Hepatic stellate cell (primary cell): ENCODE measurements at places on chromosomes 2 and 18.

DNA sequence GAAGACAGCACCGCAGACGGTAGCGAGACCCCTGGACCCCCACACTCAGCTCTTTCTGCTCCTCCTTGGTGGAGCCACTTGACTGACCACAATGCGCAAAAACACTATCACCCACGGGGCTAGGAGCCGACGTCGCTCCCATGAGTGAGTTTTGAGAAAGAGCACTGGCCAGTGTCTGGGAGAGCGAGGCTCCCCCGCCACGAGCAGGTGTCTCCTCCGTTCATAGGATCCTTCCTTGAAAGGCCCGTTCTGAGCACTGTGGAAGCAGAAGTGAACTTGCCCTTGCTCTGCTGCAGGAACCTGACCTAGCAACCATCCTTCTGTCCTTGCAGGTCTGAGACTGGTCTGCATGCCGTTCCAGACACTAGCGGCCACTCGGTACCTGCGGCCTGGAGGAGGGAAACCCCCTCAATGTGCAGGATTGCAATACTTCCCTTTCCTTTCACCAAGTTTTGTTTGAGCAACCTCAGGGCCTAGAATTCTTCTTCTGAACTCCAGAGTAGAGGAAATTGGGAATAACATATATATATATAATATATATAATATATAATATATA lies 12.9 kb upstream of the ZNF516 start:
- DNase-seq: no peak

- DNase-seq: no peak
These were observed 95.7 kb upstream of the EPC2 start for GRCh38 chr2:148548716-148549400.

- no peak for DNase-seq
These were observed 414.7 kb downstream of the THSD7B start for GRCh38 chr2:137180012-137180411.

GRCh38 chr2:164302786-164303185 lies 318.5 kb downstream of the GRB14 start:
- DNase-seq: no peak

DNA sequence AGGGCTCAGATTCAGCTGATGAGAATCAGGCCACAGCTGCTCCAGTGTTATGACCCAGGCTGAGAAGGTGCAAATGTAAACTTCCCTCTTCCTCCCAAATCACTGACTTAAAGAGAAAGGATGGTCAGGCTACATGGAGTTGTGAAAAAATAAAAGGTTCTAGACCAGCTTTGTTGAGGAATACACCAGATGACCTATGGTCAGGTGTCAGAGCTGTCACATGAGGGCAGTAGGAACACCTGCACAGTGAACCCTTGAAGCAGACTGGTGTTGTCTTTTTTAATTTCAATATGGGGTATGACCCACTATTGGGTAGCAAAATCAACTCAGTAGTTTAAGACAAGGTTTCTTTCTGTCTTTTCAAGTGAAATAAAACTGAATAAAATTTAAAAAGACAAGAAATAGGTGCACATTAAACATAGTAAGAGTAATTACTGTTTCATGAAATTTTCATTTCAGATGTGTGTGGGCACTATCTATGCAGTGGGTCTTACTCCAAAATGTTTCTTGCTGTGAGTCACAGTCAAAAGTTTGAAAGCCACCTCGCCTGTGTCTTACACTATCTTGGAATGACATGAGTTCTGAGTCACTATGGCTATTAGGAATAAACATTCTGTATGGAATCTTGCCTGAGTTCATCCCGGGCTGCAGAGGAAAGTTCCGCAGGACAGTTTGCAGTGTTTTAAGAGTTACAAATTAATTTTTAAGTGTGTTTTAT lies 83.6 kb downstream of the ACVR1 start:
- DNase-seq: peak; percentile 53

GRCh38 chr2:43005975-43006833 lies 213.8 kb upstream of the HAAO start:
- no peak for DNase-seq

GRCh38 chr18:57533006-57533867 lies 53.3 kb downstream of the FECH start:
- peak; percentile 11 for DNase-seq

GRCh38 chr2:22055784-22056620 lies 932.2 kb downstream of the TDRD15 start:
- DNase-seq: no peak

DNA sequence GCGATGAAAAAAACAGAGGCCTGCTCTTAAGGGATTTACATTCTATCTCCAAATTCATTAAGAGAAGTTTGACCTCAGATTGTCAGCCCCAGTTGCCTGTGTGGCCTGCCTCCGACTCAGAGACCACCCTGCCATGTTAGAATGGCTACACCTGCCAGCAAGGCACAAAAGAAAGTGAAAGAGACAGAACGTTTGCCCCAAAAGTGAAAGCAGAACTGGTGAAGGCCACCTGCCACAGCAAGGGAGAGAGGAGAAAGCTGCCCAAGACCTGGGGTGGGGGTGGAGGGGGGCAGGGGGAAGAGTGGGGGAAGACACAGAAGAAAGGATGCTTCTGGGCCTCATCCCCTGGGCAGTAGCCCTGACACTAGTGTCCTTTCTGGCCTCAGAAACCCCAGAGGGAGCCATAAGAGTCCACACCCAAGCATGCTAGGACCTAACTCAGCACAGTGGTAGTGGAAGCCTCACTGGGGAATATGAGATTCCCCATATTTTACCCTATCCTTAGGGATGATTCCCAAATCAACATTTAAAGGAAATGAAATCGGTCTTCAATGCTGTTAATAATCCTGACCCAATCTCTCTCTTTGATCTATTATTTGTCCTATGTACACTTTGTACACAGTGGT lies 389.7 kb downstream of the TXNL1 start:
- no peak for DNase-seq

DNA sequence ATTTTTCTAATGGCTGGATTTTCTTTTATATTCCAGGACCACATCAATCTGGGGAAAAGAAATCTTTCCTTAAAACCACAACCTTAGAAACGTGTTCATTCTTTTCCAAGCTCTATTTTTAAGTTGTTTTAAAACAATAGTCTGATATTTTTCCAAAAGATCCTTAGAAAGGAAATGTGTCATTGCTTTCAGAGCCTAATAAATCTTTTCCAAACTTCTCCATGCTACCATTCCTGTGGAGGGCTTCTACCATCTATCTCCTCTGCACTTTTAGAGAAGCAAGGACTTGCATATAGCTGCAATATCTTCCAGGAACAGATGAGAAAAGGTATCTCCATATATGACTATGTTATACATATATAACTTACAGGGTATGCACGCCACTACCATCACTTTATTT lies 21.2 kb downstream of the WDFY1 start:
- no peak for DNase-seq

DNA sequence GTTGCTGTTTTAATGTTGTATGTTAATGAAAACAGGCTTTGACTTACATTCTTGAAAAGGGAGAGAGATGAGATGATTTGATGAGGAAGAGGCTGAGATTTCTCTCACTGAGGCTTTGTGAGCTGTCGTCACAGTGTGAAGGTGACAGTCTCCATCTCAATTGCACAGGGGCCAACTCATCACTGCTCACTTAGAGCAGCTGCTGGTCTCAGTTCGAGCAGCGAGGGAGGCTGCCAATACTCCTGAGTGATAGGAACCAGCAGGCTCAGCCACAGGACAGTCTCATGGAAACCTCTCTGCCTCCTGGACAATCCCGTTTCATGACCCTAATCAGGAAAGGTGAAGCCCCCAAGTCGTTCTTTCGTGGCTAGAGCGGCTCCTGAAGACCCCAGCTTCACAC lies 170.7 kb upstream of the SOX11 start:
- no peak for DNase-seq

GRCh38 chr2:33505966-33506365 lies 29.5 kb downstream of the RASGRP3 start:
- no peak for DNase-seq

DNA sequence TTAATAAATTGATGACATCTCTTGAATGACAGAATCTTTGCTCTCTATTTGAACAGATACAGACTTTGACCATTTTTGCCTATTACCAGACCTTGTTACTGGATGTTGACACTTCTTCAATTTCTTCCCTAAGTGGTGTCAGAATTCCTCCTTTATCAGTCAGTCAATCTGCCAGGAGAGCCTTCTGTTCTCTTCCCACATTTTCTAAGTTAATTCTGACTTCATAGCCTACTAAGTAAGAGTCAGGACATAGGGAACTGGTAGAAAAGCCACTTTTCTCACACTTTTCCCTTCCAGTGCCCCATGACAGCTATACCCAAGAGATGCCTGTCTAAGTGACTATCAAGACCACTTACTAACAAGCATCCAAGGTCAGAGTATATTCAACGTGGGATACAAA lies 1187.5 kb upstream of the NXPH2 start:
- DNase-seq: no peak

DNA sequence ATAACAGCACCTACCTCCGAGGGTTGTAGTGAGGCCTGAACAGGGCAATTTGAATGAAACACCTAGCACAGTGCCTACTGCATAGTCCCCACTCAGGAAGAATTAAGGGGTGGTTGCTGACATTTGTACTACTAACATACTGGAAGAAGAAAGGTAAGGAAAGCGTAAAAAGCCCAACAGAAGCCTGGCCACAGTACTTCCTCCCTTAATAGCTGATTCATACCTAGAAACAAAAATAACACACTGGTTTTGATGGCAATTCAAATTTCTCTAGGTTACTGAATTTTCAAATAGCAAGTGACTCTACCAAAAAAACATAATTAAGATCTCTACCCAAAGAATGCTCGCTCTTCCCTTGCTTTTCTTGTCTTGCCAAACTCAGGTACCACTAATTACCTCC lies 16.2 kb downstream of the SUCLG1 start:
- no peak for DNase-seq

- no peak for DNase-seq
These were observed 162.7 kb downstream of the KLHL29 start for GRCh38 chr2:23547725-23548124.

- peak; percentile 4 for DNase-seq
These were observed 71.1 kb downstream of the DSC3 start for GRCh38 chr18:30971338-30971956.

GRCh38 chr18:43970656-43971055 lies 693.4 kb upstream of the SYT4 start:
- DNase-seq: no peak

GRCh38 chr2:240111253-240111652 lies 24.9 kb downstream of the COPS9 start:
- no peak for DNase-seq

GRCh38 chr2:233844064-233844807 lies 10.1 kb downstream of the HJURP start:
- DNase-seq: no peak

DNA sequence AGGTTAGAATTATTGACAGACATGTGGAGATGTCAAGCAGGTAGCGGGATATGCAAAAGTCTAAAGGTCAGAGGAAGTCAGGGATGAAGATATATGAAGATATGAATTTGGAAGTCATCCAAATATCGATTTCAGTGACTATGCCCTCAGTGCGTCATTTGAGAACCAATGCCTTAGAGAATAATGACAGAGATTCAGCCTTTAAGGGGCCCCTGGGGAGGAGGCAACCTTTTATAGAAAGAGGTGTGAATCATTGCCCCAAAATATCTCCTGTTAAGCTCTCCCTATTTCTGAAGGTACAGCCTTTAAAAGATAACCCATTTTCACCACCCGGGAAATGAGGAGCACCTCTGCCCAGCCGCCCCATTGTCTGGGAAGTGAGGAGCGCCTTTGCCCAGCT lies 223.4 kb downstream of the NCKAP5 start:
- DNase-seq: no peak

DNA sequence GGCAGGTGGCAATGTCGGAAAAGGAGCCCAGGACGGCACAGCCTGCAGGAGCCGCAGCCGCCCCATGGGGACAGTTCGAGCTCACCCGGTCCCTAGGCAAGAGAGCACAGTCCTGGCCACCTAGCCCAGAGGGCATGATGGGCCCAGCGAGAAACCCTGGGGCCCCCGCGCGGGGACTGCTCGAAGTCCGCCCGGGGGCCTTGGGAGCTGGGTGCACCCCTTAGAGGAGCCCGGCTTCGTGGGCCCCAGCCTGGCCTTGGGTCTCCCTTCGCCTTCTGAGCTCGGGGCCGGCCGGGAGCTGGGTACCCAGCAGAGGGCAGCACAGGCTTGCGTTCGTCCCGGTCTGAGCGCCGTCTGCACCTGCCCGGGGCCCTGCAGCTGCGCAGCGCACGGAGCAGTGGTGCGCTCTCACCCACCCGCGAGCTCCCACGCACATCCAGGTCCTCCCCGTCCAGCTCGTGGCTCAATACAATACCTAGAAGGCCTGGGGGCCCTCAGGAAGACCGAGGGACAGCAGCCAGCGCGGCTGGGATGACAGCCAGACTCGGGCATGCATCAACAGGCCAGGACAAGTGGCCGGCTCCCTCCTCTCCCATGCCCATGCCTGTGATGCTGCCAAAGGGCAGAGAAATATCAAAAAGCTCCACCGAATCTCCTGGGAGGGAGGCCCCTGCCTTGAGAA lies 96.2 kb upstream of the ZNF532 start:
- DNase-seq: peak; percentile 85

GRCh38 chr18:10826400-10826799 lies 300.6 kb downstream of the NAPG start:
- DNase-seq: no peak

- no peak for DNase-seq
These were observed 214.2 kb downstream of the CALCRL start for GRCh38 chr2:187233811-187234210.

DNA sequence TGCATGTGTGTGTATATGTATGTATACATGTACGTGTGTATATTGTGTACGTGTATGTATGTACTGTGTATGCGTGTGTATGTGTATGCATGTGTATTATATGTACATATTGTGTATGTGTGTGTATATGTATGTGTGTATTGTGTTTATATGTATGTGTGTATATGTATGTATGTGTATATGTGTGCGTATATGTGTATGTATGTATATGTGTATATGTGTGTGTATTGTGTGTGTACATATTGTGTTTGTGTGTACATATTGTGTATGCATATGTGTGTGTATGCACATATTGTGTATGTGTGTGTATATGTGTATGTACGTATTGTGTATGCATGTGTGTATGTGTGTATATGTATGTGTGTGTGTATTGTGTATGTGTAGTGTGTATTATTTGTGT lies 15.6 kb upstream of the NEU4 start:
- DNase-seq: no peak

GRCh38 chr2:232183279-232183678 lies 195.3 kb upstream of the ALPP start:
- DNase-seq: no peak

DNA sequence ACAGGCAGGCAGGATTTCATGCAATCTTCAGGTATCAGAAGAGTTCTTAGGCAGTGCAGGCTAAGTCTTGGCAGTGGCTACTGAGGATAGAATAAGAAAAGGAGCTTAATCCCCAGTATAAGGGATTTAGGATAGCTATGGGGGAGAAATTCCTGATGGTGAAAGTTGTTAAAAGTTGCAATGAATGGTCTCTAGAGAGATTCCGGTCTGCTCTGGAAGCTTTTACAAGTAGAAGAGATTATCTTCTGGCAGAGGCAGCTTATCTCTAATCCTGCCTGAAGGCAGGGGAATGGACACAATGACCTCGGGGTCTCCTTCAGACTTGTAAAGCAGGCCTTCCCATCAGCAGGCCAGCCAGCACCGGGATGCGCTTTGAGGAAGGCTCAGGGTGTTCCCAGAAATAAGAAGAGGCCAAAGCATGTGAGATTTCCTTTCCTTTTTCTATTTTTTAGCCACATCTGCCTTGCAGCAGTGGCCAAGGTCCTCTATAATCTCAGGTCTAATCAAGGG lies 253.9 kb upstream of the KLHL29 start:
- DNase-seq: no peak
